Amygdala (tissue), 56 donors: ENCODE measurements at places on chromosomes 7 and 10.

DNA sequence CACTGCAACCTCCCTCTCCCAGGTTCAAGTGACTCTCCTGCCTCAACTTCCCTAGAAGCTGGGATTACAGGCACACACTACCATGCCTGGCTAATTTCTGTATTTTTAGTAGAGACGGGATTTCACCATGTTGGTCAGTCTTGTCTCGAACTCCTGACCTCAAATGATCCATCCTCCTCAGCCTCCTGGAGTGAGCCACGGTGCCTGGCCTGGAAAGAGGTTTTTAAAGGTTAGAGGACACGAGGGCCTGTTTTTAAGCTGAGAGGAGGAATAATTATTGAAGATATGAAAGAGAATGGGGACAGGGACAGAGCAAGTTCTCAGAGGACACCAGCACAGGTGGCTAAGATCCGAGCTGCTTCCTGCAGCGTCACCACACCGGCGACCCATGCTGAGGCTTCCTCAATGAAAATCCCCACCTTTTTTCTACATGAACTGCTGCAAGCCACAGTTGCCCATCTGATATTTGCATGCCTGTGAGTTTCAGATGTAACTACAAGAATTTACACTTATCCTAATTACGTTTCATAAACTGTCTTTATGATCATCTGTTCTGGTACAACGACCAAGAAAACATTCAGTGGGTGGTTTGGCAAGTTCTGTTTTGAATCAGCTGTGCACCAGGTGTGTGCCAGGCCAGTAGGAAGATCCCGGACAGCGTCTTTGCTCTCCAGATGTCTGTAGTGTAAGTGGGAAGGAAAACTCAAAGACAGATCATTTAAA lies 76.0 kb downstream of the HIP1 start:
- DNase-seq = no peak

GRCh38 chr7:81064426-81064825 lies 145.6 kb upstream of the SEMA3C start:
- DNase-seq = no peak

DNA sequence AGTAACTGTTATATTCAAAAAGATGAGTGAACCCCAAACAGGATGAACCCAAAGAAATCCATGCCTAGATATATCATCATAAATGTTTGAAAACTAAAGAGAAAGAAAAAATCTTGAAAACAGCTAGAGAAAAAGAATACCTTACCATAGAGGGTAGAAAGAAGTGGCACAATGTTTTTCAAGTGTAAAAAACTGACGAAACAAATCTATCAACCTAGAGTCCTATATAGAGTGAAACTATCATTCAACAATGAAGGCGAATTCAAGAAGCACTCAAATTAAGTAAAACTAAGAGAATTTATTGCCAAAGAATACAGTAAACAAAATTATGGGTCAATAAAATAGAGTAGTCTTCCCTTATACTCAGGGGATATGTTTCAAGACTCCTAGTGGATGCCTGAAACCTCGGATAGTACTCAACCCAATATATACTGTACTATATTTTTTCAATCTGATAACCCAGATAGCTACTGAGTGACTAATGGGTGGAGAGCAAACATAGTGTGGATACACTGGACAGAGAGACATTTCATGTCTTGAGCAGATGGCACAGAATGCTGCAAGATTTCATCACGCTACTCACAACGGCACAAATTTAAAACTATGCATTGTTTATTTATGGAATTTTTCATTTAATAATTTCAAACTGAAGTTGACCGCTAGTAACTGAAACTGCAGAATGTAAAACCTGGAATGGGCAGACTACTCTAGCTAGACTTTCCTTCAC lies 52.6 kb upstream of the TMEM106B start:
- DNase-seq = no peak

DNA sequence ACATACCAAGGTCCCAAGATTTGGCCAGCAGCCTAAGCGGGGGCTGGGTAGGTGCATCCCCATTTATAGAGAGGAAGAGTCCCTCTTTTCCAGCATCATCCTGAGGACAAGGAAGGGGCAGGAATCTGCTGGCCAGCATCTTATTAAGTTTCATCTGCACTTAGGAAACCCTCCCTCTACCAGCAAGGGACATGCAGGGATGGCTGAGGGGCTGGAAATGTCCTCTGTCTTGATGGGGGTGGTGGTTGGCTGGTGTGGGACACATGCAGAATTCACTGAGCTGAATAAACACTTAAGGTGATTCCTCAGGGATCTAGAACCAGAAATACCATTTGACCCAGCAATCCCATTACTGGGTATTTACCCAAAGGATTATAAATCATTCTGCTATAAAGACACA lies 42.1 kb downstream of the NOD1 start:
- DNase-seq = no peak

- DNase-seq = no peak
These were observed 42.6 kb downstream of the BAMBI start for GRCh38 chr10:28719789-28720436.

DNA sequence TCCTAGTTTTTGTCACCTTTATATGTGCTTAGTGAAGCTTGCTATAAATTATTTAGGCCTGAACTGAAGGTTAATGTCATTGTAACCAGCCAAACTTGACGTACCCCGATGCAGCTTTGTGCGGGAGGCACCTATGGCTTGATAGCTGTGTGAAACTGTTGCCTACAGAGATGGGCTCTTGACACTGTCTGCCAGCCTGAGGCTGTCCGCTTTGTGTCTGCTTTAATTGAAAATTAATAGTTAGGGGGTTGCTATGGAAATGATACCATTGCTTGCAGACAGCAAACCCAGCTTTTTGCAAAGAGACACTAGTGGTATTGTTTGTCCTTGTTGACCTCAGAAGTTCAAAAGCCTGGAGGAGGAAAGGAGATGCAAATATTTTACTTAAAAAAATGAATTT lies 2.1 kb upstream of the FOXP2 start:
- DNase-seq = no peak

DNA sequence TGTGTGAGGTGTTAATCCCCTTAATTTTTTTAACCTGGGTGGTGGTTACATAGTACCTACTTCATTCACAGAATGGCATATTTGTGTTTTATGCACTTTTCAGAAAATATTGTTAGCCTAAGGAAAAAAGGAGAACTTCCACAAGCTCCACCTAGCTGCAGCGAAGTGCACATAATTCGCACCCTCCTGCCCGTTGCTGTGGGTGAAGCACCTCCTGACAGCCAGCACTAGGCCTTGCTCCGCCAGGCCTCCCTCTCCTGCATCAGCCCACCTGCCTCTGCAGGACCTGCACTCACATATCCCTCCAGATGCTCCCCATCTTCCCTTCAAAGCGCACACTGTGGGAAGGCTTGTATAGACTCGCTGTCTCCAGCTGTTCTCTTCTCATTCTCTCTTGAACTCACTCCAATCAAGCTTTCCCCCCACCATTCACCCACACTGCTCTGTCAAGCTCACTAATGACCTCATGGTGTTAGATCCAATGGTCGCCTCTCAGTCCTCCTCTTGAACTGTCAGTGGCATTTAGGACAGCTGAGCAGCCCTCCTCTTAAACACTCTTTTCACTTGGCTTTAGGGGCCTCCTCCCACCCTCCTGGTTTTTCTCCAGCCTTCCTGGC lies 20.7 kb upstream of the GRID1 start:
- DNase-seq = no peak

- DNase-seq = no peak
These were observed 30.7 kb downstream of the ZRANB1 start for GRCh38 chr10:124972637-124973036.

- no peak for DNase-seq
These were observed 179.5 kb downstream of the REEP3 start for GRCh38 chr10:63700631-63701156.

DNA sequence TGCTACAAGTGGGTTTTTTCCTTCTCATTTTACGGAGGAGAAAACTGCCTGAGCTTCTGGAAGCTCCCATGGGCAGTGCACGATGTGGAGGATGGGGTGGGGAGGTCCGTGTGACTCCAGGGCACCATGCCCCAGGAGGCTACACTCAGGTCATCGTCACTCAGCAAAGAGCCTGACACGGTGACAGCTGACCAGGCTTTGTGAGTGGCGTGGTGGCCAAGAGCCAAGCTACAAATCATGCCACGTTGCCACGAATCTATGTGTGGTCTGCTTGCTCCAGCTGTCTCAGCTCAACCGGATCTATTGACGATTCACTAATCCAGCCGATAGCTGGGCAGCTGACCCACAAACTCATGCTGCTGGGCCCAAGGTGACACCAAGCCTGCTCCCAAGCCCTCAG lies 27.6 kb upstream of the C10orf71 start:
- no peak for DNase-seq

GRCh38 chr10:3867454-3868270 lies 82.7 kb upstream of the KLF6 start:
- DNase-seq = no peak

- DNase-seq = no peak
These were observed 4.3 kb upstream of the ABCC2 start for GRCh38 chr10:99777918-99778714.

DNA sequence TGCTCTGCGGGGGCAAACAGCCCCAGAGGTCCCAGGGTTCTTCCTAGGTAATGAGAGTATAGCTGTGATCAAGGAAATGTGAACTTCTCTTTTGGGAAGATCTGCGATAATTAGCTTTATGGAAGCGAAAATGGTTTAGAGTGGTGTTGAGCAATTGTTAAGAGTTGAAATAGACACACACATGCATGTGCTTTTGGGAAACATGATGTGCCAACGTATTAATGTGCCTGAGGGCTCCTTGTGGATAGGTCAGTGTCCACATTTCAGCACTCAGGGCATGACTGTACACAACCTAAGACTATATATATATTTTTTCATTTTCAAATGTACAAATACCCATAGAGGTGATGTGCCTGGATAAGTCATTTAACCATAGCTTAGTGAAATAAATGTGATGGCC lies 67.0 kb downstream of the GSDME start:
- DNase-seq = no peak

DNA sequence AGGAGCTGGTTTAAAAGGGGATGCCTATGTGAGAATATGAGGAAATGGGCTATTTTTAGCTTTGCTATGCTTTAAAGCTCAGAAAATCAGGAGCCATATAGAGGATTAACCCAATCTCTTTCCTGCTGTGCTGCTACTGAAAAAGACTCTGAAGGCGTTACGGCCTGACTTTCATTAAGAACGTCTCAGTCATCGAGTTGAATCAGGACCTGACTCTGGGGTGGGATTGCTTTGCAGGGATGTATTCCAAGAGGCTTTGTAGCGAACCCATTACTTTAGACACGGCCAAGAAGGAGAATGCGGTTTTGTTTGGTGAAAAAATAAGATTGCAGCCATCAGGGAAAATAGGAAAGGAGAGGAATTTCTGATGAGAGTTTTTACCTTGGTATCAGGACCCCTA lies 426.9 kb downstream of the CCSER2 start:
- no peak for DNase-seq

GRCh38 chr10:71294856-71295255 lies 24.2 kb upstream of the SLC29A3 start:
- no peak for DNase-seq

DNA sequence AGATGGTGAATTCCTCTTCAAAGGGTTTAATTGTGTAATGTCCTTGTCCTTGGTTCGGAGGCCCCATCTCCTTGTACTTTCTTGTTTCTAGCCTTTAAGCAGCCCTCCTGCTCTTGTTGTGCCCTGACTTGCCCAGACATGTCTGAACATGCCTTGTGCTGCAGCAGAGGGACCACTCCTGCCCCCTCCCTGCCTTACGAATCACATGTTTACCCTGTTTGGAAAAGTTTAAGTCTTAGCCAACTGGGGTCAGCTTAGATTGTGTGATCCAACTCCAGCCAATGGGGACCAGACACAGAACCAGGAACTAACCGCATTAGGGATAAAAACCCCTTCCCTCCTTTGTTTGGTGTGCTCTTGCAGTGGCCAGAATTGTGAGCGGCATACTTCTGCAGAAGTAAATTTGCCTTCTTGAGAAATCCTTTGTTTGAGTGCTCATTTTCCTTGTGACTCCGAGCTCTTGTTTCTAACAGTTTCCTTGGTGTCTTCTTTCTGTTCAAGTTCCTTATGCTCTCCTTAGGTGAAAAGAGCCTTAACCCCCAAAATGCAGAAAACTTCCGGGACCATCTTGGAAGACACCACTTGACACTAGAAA lies 29.4 kb downstream of the CLRN3 start:
- DNase-seq = no peak
